ENCODE measurements at places on chromosomes 1 and 21. TPM values are rescaled to one million over a fixed set of nuclear protein-coding genes. Genes with fewer than 3 reads are reported as not detected.

PRPF38B gene
- 10.8 TPM for total RNA-seq

CCDC27 gene
- not detected for total RNA-seq

PLA2G2A gene
- not detected for total RNA-seq

SPATA45 gene
- total RNA-seq, result 1.8 TPM

KPNA6 gene
- total RNA-seq, result 73.0 TPM

C1orf74 gene
- 5.7 TPM for total RNA-seq

HRNR gene
- total RNA-seq, result not detected

OMA1 gene
- 21.4 TPM for total RNA-seq

GRCh38 chr1:229862017-229862774 is 204.8 kb upstream of the GALNT2 start:
- DNase-seq, result no peak

GRCh38 chr1:108828074-108828961 is 28.6 kb downstream of the AKNAD1 start:
- DNase-seq, result peak; percentile 93

DNA sequence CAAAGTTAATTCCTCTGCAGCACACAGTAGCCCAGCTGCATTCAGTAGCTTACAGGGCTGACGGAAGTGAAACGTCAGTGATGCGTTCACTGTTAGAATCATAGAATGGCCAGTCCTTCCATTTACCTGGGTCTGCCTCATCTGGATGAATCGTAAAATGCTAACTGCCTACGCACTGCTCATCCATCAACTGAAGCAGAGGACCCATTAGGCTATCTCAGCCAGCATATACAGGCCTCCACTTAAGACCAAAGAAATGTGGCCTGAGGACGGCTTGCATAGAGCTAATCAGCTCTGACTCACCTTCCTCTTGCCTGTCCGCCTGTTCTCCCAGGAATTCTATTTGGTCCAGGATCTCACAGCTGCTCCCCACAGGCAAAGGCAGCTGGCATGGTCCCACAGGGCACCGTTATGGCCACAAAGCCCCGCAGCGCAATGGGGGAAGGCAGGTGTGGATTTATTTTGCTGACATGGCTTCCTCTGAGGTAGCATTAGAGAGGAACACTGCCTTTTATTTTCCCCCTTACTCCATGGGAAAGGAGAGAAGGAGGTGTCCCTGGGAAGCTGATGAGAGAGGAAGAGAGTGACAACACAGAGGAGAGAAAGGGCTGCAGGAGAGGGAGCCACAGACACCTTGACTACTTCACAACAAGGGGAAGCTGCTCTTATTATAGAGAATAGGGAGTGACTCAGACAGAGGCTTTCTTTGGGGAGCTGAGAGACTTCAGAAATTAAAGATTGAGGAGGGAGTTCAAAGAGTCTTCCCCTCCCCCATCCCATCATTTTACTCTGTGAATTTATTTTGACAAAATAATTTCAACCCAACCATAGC is 177.6 kb downstream of the HHIPL2 start:
- DNase-seq, result peak; percentile 93

GRCh38 chr1:59948990-59949389 is 22.4 kb upstream of the CYP2J2 start:
- no peak for DNase-seq

GRCh38 chr21:44941567-44941966 is 1.7 kb downstream of the SLX9 start:
- no peak for DNase-seq

DNA sequence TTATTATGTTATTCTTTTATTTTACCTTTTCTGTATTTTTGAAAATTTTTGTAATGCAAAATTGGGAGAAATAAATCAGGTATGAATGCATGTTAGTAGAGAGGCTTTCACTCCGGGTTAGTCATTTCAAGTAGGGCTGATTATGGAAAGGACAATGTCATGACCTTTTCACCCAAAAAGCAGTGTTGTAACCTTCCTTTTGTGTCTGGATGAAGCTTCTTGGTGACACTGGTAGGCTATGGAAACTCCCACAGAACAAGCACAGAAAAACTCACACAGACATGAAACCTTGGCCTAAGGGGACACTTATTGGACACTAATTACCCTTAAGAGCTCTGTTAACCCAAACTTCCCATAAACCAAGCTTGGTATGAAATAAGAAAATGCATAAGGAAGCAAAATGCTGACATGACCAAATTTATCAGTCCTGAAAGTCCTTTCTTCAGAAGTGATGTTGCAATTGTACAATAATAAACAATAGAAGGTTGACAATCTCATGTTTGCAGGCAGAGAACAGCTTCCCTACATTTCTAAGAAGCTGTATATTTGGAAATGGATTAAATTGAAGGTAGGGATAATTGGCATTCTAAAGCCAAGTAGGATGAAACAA is 70.0 kb upstream of the KCNJ15 start:
- no peak for DNase-seq

DNA sequence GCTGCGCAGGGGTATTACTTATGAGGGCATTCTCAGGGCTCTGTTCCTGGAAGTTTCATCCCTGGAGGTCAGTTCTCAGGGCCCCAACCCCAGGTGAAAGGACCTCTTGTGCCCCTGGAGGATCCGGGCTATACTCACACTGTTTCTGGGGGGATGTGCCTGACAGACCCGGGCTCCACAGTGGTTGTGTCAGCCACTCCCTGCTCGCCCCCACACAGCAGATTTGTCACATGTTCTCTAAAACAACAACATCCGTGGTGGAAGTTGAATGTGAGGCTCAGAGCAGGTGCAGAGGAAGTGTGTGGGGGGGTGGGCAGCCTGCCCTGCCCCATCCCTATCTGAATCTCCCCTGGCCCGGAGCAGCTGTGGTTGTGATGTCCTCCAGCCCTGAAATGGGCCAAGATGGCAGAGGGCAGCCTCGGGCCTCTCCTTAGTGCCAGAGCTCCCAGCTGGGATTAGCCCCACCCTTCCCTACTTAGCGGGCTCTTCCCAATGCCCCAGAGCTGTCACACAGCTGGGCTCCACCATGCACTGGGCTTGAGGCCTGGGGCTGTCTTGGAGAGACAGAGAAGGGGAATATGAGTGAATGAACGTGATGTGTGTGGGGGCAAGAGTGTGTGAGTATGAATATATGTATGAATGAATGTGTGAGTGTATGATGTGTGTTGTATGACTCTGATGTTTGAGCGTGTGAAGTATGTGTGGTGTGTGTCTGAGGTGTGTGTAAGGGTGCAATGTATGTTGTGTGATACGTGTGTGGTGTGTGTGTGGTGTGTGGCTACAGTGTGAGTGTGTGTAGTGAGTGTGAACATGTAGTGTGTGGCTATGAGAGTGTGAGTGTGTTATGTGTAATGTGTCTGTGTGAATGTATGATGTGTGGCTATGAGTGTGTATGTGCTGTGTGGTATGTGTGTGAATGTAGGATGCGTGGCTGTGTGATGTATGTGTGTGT is 1.5 kb upstream of the FCMR start:
- DNase-seq, result no peak

DNA sequence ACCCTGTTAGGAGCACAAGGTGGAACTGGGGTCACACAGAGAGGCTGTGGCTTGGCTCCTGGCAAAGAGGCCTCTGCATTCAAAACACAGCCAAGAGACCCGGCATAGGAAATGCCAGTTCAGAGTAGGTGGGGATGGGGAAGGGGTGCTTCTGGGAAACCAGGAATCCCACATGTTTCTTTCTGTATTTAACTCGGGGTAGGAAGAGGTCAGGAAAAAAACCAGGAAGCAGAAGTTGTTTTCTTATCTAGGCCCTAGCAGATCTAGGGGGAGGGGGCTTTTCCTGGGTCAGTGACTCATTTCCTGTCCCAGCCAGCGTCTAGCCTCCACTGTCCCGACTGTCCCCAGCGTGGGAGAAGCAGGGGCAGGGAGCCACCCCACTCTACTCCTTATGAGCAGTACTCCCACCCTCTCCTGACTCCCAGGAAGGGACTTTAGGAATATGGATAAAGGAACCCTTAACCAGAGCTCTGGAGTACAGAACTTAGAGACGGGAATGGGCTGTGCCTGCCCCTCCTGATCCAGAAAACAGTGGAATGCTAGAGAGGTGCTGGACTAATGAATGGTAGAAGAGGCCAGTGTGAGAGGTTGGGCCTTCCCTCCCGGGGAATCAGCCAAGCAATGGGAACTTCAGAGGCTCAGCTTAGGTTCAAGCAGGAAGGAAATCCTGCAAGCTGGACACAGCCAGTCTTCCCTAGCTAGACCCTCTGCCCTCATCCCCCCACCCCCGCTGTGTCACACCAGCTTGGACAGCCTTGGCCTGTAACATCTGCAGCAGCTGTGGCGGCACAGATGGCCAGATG is 5.7 kb downstream of the FHL3 start:
- DNase-seq, result peak; percentile 87

- DNase-seq, result peak; percentile 92
Measured at GRCh38 chr1:27656157-27656893, 15.7 kb downstream of the IFI6 start.

GRCh38 chr21:14405225-14405624 is 22.3 kb upstream of the HSPA13 start:
- DNase-seq, result no peak

DNA sequence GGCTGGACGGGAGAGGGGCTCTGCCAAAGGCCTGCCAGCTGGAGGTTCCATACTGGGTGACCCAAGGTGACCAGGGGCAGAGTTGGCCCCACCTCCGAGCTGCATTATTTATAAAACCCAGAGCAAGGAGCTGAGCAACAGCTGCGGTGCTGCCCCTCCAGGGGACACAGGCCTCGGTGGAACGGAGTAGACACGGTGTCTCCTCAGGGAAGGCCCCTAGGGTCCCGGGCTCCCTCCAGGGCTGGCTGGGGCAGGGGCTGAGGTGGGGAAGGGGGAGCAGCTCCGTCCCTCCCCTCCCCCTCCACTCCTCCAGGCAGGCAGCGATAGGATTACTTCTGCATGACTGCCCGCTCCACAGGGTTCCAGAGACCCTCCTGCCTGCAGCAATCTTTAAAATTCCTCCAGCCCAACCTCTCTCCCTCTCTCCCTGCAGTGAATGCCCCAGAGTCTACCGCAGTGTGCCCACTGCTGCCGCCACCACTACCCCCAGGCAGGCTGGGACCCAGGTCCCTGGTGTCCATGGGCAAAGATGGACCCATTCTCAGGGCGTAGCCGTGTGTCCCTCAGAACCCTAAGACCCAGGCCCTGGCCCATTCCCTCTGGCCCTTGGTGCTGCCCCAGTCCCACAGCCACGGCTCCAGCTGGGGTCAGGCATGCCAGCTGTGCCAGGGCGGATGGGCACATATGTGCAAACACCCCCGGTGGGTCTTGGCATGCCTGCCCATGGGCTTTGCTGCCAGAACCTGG is 10.8 kb downstream of the AHDC1 start:
- no peak for DNase-seq

DNA sequence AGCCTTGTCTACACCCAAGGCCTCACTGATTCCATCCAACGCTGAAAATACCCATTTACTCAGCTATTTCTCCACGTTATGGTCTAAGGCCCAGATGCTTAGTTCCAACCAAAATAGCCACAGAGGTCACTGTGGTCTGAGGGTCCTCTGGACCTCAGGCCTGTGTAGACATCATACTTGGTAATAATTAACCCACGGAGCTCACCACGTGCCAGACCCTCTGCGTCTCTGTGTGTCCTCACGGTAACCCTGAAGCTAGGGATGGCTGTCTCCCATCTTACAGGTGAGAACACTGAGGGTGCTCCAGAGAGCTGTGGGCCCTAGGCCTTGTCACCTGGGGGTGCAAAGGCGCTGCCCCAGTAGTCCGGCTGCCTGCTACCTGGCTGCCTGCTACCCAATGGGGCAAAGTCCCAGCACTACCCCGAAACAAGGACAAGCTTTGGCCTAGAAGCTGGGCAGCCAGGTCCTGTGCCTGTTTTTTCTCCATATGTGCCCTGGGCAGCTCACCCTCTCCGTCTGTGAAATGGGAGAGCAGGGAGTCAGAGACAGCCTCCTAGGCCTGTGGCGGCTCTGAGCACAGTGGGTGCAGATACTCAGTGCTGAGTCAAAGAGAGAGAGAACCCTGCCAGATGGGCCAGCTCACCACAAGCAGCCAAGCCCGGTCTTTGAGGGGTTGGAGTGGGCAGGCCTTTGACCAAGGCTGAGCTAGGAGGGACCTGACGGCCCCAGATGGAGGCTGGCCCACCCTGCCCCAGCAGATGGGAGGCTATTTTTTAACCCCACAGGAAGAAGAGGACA is 17.0 kb upstream of the RUNX3 start:
- peak; percentile 55 for DNase-seq

All from M059J (cell line).